Stimulated activated CD4-positive, alpha-beta T cell treated with anti-CD3 and anti-CD28 coated beads, Interleukin-12 subunit alpha, Interleukin-12 subunit beta, amount 100 ng/mL, for 4 hours (primary cell): ENCODE measurements at places on chromosomes 12 and 14.

DNA sequence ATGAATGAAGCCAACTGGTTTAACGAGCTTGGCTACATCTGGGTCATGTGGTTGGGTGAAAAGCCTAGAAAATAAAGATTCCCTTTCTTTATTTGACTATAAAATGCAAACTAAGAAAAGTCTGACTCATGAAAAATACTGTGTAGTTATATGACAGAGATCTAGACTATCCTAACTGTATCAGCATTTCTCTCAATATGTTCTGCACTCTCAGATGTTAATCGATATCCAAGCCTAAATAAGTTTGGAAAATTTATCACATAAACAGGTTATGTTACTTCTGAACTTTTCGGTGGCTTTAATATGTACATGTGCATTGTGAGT lies 133.1 kb downstream of the DAAM1 start:
- DNase-seq, result no peak

DNA sequence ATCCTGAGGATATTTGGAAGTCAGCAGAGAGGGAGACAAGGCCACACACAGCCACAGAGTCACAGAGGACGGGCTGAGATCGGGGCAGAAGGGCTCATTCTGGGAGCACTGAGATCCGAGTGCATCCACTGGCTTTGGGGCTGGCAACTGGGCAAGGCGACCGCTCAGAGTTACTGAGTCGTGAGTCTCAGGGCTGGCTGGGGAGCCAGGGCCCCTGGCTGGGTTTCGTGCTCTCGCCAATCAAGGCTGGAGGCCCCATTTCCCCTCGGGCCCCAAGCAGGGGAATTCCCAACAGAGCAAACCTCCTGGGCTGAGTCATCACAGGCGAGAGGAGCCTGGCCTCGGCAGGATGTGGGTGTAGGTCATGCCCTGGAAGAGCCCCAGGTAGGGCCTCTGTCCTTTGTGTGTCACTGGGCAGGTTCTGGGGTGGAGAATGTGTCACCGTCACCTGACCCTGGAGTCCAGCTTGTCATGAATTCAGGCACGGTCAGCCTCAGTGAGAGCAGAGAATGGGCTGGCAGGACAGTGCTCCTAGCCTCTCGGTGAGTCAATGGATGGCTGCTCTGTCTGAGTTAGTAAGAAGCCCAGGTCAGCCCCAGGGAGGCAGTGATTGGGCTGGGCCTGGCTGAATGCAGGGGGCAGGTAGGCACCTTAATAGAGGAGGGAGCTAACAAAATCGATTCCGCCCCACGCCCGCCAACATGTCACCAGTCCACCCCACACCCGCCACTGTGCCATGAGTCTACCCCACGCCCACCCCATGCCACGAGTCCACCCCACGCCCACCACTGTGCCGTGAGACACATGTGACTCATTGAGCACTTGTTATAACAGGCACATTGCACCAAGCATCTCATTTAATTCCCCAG lies 16.9 kb downstream of the ASB2 start:
- peak; percentile 86 for DNase-seq

DNA sequence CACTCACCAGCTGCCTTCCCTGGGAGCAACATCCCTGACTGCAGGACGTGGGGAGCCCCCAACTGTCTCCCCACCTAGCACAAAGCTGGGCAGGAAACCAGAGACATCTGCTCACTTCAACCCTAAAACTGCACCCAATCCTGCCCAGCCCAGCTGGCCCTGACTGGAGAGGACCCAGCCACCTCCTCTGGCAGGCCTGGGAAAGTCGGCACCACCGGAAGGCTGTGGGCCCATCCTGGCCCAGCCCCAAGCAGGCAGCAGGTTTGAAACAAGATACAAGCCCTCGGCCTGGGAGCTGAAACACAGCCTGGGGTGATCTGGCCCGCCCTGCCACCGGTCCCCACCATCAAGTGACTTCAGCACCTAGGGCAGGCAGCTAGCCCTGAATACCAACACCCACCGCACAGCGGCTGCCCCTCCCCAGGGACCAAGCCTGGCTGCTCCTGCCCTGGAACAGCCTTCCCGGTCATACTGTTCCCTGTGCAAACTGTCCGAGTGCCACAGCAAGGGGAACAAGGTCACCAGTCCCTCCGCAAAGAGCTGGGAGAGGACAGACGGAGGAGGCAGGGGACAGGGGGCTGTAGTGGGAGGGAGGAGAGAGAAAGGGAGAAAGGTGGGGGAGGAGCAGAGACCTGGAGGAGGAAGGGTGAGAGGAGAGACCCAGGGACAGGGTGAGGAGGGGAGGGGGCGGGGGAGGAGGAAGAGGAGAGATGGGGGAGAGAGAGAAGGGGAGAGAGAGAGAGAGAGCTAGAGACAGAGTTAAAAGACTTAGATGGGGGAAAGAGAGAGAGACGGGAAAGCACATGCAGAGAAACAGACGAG lies 115.7 kb downstream of the RFLNA start:
- DNase-seq, result no peak

DNA sequence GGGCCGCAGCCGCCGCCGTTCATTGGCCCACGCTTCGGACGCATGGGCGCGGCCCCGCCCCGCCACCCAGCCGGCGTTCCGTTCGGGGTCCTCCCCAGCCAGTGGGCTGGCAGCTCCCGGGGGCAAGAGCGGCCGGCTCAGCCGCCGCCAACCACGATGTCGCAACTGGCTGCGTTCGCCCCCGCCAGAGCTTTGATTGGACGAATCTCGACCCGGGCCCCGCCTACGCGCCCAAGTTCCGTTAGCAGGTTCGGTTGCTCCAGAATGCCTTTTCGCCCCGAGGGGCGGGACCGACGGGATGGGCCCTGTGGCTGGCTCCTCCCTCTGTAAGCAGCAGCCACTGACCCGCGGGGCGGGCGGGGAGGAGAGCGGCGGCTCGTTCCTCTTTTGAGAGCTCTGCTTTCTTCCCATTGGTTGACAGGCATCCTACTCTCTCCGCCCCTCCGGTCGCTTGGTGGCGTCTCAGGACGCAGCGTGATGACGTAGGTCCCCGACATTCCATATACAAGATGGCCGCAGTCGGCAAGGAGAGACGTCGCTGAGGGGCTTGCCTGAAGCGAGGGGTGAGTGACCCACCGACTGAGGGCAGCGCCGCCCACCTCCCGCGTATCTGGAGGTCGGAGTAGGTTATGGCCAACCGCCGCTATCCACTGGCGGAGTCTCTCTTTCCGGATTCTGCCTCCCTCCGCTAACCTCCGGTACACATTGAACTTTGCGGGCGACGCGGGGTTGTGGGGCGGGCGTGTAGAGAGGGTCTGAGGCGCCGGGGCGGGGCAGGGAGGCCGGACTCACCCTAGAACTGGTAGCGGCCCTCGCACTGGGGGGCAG lies at the start of gene CCNK:
CCNK (plus strand) TSS at position 493 of the 828 bp plus-strand sequence. CDS start 11,269 bp downstream, outside the sequence.
- DNase-seq, result peak; percentile 100

DNA sequence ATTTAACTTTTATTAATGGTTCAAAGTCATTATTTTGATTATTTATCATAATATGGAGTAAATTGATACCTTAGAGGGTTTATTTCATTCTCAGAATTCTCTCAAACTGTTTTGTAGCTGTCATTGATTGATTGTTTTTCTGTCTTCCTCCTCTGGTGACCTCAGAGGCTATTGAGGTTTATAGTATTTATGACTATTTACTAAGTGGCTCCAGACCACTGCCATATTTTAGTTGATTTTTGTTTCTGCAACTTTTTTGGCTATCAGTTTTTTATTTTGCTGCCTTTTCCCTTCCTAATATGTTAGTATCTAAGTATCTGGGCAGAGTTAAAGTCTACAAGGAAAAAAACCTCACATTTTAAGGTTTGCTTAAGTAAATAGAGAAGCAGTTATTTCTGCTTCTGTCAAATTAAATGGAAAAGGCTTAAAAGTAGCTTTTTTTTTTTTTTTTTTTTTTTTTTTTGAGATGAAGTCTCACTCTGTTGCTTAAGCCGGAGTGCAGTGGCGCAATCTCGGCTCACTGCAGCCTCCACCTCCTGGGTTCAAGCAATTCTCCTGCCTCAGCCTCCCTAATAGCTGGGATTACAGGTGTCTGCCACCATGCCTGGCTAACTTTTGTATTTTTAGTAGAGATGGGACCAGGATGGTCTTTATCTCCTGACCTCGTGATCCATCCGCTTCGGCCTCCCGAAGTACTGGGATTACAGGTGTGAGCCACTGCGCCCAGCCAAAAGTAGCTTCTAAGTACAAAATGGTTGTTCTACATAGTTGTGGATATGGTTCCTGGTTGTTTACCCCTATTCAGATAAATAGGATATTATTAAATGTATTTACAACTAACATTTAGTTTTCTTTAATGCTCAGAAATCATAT lies 8.2 kb downstream of the MDM2 start:
- no peak for DNase-seq

DNA sequence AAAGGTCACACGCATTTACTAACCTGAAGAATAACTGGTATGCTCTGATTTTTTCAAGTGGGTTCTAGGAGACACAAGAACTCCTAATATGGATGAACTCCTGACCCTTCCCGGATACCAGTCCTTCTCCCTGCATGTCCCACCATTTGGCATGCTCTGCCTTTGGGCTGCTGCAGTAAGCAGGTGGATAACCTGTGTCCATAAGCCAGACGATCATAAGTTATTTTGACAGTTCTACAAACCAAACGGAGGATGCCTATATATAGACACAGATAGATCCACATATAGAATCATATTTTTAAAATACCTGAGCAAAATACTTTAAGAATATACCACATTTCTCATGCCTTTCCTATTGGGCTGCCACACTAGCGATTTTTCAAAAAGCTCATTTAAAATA lies 49.4 kb downstream of the TMTC1 start:
- no peak for DNase-seq

DNA sequence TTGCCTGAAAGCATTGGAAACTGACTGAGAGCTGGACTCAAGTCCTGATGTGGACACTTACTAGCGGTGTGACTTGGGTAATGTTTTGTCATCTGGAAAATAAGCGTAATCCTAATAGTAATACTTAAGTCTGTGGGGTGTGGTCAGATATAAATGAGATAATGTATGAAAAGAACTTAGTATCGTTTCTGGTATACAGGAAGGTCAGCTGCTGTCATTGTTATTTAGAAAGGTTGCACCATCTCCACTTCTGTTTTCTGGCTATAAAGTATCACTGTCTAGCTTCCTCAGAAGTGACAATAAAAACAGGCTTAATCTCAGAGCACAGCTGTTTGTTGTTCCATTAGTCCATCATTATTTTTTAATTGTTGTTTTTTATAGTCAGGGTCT lies 34.1 kb upstream of the TUBA1C start:
- DNase-seq, result no peak

GRCh38 chr14:100405760-100406455 lies 82.8 kb downstream of the SLC25A47 start:
- no peak for DNase-seq

GRCh38 chr12:59895166-59895775 lies 299.4 kb downstream of the SLC16A7 start:
- no peak for DNase-seq

DNA sequence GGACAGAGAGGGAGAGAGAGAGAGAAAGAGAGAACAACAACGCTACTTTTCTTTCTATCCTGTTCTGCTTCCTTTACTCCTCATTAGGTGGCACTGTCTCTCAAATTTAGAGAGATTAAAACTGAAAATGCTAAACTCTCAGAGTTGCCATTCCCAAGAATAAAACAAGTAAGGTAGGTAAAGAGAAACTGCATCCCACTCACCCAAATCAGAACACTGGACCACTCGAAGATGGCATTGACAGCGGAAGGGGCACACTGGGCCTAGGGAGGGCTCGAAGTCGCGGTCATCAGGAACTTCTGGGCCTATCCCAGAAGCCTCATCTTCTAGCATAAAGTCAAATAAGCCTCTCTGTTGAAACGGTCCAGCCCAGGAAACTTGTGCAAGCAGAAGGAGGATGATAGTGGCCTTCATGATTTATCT lies 4.5 kb downstream of the DCN start:
- no peak for DNase-seq

DNA sequence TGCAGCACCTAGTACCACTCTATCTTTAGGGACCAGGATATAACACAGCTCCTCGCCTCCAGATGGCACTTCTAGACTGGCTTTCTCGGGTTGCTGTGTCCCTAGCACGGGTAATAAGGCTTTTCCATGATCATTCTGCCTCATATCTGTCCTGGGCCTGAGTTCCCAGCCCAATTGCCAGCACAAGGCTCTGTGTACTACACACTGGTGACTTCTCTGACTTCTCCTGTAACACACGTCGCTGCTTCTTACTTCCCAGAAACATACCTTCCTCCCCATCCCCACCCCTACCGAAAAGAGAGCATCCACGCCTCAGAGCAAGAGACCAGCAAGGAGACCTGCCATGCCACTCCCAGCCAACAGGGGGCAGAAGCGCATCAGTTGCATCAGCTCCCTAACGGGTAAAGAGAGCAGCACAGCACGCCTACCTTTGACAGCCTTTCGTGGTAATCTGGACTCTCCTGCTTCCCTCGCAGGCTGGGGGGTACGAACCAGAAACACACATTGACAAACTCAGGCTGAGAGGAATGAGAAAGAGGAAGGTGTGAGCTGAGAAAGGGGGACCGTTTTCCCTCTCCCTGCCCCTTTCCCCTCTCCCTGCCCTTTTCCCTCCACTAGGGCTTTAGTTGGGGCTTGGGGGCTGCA lies 21.2 kb upstream of the ZNF740 start:
- peak; percentile 87 for DNase-seq

DNA sequence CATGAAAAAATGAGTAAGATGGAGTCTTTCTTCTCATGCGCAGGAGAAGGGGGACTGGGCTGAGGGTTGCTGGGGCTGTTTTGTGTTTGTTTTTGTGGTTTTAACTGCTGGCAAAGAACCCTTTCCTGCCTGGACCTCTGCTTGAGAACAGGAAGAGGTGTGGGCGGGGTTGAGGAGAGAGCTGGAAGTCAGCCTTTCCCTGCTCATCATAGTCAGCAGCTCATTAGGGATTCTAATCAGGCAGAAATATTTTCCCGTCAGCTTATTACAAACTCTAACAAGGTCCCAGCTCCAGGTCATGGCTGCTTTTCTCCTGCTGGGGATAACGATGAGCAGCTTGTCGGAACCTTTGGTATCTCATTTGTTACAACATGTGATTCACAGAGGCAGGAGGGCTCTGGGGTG lies 185.0 kb upstream of the NRXN3 start:
- DNase-seq, result no peak

GRCh38 chr14:75558440-75558839 lies 20.0 kb upstream of the FLVCR2 start:
- DNase-seq, result no peak

DNA sequence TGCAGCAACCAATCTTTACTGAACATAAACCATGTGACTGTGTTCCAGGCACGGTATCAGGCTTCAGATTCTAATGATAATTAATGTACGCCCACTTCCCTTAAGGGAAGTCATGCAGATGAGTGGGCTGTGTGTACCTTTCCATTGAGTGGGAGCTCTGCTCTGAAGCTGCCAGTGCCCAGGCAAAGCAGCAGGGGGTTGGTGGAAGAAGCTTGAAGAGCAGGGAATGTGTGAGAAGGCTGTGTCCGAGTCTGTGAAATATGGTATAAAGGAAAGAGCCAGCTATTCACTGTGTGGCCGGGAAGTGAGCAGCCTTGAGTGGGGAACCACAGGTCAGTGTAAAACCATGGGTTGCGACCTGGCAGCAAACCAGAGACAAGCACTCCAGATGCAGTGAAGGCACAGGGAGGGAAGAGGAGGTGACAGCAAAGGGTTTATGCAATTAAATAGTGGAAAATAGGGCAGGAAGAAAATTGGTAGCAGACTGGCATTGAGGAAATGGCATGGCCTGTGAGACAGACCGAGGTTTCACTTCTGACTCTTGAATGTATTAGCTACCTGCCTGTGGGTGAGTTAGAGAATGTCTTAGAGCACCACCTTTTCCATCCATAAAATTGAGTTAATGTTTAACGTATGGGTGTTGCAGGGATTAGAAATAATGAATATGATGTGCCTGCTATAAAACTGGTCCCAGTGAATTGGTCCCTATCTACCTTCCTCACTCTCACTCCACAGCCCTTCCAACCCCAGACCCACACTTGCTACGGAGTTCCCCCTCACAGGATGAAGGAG lies 116.4 kb downstream of the NTF3 start:
- DNase-seq, result no peak

GRCh38 chr12:78002878-78003277 lies 172.2 kb downstream of the NAV3 start:
- no peak for DNase-seq
